ENCODE measurements at places on chromosomes 6 and 20.

GRCh38 chr20:61292821-61293612 lies 41.0 kb downstream of the CDH4 start:
- DNase-seq, result no peak

- DNase-seq, result no peak
Measured at GRCh38 chr6:44030812-44031454, 96.3 kb downstream of the MRPL14 start.

- DNase-seq, result no peak
Measured at GRCh38 chr6:128167552-128167951, 266.7 kb upstream of the THEMIS start.

- peak; percentile 78 for DNase-seq
Measured at GRCh38 chr6:69835414-69836179, 30.8 kb upstream of the COL19A1 start.

GRCh38 chr6:133953634-133954415 lies 801 bp downstream of the TBPL1 start:
- DNase-seq, result no peak

DNA sequence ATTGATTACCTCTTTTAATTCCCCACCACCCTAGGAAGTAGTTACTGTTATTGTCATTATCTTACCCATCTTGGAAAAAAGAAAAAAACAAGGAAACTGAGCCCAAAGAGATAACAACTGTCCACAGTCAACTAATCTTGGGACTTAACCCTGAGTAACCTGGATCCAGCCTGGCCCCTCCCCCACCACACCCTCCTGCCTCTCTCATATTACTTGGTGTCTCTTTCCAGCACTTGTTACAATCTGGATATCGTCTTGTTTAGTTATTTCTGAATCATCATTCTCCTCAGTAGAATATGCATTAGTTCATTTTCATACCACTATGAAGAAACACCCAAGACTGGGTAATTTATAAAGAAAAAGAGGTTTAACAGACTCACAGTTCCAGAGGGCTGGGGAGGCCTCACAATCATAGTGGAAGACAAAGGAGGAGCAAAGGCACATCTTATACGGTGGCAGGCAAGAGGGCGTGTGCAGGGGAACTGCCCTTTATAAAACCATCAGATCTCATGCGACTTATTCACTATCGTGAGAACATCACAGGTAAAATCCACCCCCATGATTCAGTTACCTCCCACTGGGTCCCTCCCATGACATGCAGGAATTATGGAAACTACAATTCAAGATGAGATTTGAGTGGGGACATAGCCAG lies 60.3 kb downstream of the LY86 start:
- no peak for DNase-seq

DNA sequence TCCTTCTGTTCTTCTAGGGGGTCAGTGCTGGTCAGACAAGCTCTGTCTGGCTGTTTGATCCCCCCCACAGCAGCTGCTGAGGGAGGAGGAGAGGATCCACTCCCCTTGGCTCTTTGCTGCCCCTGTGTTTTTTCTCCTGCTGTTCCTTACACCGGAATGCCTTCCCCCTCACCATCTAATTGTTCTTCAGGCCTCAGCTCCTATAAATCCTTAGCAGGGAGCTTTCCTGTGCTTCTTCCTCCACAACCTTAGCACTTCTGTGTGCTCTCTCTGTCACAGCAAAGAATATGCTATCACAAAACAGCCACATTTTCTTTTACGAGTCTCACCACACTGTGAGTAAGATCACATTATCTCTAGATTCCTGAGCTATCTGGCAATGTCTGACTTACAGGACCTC lies 196.6 kb downstream of the OTOR start:
- DNase-seq, result no peak

- DNase-seq, result peak; percentile 40
Measured at GRCh38 chr6:42933205-42933604, 3.9 kb downstream of the CNPY3 start.

GRCh38 chr6:103011605-103012004 lies 1618.1 kb downstream of the GRIK2 start:
- no peak for DNase-seq

- no peak for DNase-seq
Measured at GRCh38 chr20:39698752-39699151, 736.6 kb downstream of the DHX35 start.

GRCh38 chr20:58457083-58457695 lies 58.0 kb downstream of the APCDD1L start:
- no peak for DNase-seq

DNA sequence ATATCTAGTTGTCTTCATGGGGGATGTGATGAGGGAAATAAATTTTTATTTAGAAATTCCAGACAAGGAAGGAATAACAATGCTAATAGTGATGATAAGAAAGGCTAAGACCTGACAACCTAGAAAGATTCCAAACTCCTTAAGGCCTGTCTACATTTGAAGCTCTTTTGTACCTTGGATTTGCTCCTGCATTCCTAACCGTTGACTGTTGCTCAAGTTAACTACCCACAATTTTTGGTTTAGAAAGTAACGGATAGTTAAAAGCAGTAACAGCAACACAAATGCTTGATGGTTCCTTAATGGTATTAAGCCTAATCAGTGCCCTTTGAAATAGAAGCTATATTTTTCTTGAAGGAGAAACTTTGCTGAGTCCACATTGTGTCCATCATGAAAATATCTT lies 52.9 kb downstream of the TRMT11 start:
- no peak for DNase-seq

GRCh38 chr20:46983466-46983865 lies 88.8 kb downstream of the EYA2 start:
- DNase-seq, result no peak

- DNase-seq, result no peak
Measured at GRCh38 chr6:164370773-164371172, 938.6 kb downstream of the C6orf118 start.

- no peak for DNase-seq
Measured at GRCh38 chr6:36947570-36948351, 6.8 kb upstream of the PI16 start.

GRCh38 chr6:6863970-6864639 lies 243.7 kb upstream of the RREB1 start:
- DNase-seq, result no peak

- peak; percentile 3 for DNase-seq
Measured at GRCh38 chr6:130282234-130282995, 59.7 kb upstream of the SAMD3 start.

GRCh38 chr6:82616386-82617028 lies 252.9 kb downstream of the TPBG start:
- no peak for DNase-seq

DNA sequence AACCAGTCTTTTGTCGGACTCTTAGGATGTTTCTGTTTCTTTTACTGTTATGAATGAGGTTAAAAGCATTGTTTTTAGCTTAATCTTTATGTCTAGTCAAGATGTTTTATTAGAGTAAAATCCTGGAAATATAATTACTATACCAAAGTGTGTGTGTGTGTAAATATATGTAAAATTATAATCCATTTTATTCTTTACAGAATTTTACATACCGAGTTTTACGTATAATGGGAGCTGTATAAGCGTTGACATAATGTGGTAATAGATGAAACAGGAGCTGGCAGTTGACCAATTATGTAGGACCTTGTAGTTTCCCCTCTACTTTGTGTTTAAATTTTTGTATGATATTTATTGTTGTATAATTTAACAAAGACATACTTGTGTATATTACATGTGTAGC lies 16.7 kb downstream of the MAP3K4 start:
- DNase-seq, result no peak

- DNase-seq, result peak; percentile 49
Measured at GRCh38 chr6:25788305-25788922, 33.9 kb downstream of the SLC17A4 start.

GRCh38 chr20:11499101-11499634 lies 418.5 kb upstream of the BTBD3 start:
- no peak for DNase-seq

DNA sequence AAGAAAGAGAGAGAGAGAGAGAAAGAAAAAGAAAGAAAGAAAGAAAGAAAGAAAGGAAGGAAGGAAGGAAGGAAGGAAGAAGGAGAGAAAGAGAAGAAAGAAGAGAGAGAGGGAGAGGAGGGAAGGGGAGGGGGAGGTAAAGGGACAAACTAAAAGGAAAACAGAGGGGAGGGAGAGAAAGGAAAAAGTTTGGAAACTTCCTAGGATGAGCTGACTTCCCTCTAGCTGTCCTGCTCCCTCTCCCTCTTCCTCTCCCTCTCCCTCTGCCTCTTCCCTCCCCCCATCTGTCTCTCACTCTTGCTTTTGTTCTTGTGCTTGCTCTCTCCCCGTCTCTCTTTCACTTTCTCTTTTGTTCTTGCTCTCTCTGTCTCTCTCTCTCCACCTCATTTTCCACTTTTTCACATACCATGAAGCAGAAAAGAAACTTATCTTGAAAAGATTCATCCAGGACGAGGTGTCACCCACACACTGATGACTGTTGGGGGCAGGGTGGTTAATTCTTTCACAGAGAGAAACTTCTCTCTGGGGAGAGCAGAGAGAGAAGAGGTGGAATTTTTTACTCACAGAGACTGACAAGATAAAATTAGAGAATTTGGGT lies 56.4 kb upstream of the DUSP22 start:
- peak; percentile 75 for DNase-seq

DNA sequence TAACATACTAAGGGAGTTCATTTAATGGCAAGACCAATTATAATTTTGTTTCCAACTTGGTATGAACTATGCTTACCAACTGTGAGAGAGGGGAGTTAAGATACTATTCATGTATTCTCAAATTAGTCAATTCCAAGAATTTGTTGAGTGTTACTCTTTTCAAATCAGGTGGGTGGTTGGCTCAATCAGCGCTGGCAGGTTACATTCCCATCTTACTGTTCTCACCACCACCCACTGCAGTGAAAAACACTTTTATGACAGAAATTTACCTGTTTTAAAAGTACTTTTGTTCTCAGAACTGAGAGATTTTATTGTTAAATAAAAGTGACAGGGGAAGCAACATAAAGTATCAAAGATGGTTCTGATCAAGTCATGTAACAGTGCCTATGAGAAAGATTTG lies 642.0 kb downstream of the PRKN start:
- DNase-seq, result no peak

DNA sequence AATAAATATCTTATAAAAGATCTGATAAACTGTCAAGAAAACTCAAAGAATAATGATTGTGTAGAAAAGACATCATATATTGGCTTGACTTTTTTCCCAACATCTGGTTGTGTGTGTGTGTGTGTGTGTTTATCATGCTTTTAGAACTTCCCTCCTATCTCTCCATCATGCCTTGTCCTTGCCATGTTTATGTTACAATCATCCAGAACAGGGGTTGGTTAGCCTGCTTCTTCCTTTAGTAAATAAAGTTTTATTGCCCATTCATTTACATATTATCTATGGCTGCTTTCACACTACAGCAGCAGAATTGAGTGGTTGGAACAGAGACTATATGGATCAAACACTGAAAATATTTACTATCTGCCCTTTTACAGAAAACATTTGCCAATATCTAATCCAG lies 52.8 kb upstream of the RIPOR2 start:
- DNase-seq, result no peak

DNA sequence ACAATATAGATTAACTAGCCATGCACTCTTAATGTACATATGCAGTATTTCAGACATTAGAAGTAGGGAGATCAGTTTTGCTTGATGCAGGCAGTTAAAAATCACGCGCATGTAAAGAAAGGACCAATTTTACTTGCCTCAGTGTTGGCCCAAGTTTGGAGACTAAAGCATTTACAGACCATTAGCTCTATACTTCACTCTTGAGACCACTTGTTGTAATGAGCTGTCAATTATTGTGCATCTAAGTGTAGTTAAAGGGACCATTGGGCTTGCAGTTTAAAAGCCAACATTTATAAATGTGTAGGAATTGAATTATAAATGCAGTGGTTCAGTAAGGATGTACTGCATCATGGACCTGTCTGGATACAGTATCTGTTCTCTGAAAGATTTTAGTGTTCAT lies 53.7 kb downstream of the PLCB4 start:
- DNase-seq, result no peak

GRCh38 chr6:77880501-77880900 lies 227.7 kb downstream of the MEI4 start:
- DNase-seq, result no peak

- DNase-seq, result no peak
Measured at GRCh38 chr6:132072831-132073230, 121.7 kb upstream of the CCN2 start.

GRCh38 chr6:4687989-4688947 lies 87.9 kb upstream of the CDYL start:
- no peak for DNase-seq

DNA sequence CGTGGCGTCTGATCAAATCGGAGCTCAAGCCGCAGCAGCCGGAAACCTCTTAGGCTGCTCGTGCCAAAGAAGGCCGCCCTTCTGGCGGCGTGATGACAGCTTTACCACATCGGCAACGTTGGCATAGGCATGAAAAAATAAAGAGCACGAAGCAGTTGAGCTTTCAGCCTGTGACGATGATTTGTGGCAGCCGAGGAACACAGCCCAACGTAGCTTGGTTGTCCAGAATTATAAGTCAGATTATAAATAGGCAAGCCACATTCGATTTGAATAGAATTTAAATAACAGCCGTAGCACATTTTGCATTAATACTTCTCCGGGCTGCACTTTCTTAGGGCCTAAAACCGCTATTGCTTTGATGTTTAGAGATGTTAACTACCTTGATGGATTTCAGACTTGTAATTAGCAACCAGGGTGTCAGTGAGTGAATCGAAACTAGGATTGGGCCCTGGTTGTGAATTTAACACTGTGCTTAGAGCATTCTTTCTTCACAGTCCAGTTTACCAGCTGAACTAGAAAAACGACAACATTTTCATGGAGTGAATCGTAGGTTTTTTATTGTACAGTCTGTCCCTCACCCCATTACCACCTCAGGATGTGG lies 864 bp upstream of the BCLAF1 start:
- peak; percentile 98 for DNase-seq

GRCh38 chr6:33166363-33166762 lies 25.9 kb downstream of the COL11A2 start:
- no peak for DNase-seq

GRCh38 chr20:39298121-39298520 lies 336.0 kb downstream of the DHX35 start:
- no peak for DNase-seq
